ENCODE measurements at places on chromosomes 11 and 22.
A peak's percentile ranks its signal among the peaks of the same experiment; 100 is the strongest.

- no peak for DNase-seq
These were observed 129.0 kb upstream of the TEAD1 start for GRCh38 chr11:12544986-12545775.

- no peak for DNase-seq
These were observed 20.3 kb upstream of the MICAL2 start for GRCh38 chr11:12090061-12090591.

DNA sequence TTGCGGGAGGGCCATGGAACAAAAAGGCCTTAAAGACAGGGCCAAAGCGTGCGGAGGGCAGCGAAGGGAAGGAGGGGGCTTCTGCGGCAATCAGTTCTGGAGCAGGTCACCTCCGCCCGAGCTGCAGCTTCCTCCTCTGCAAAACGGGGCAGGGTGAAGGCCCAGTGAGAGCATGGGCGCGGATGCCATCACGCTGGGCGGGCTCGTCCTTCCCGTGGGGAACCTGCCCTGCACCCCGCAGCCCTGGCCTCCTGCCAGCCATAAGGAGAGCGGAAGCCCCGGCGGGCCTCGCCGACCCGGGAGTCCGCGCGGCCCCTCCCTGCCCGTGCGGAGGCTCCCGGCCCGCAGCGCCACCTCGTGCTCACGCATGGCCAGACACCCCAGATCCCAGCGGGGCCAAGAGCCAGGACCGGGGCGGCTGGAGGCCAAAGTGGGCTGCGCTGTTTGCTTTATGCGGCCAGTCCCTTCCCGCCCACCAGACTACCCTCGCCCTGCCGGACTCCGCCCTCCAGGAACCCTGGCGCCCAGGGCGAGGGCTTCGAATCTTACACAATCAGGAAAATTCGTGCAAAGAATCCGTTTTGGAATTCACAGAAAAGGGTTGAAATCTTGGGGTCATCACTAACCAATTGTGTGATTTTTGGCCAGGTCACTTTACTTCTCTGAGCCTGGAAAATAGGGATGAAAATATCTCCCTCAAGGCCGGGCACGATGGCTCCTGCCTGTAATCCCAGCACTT is 16.1 kb downstream of the TSKU start:
- peak; percentile 76 for DNase-seq

GRCh38 chr11:84089072-84090057 is 803.2 kb upstream of the CCDC90B start:
- DNase-seq, result no peak

- no peak for DNase-seq
These were observed 177.2 kb downstream of the INSC start for GRCh38 chr11:15291885-15292284.

DNA sequence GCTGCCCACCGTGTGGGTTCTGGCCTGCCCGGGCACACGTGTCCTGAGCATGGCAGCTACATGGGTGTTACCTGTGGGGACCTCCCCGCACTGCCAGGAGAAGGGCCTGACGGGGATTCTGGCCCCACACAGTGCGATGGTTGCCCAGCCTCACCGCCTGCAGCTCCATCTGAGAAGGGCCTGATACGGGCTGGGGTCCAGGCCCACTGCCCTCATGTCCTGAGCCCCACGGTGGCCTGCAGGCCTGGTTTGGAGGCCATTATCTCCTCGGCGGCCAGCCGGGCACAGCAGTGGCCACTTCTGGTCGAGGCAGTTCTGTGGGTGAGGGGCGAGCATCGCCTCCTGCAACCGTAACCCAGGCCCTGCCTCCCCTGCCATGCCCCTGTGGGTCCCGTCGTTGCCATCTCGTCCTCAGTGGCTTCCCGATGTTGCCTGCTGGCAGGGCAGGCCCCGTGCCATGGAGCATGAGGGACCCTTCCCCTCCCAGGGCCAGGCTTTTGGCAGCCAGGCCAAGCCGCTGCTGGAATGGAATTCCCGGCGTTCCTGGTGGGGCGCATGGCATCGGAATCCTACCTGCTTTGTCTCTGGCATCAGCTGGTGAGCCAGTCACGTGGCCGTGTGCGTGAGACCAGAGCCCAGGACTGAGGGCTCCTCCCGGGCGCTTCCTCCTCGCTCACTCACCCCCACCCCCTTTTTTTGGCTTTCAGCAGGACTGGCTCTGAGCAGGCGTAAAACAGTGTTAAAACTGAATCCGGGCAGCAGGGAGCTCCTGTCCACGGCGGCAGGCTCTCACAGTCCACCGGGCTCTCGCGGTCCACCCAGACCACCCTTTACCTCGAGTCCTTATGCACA is 71.9 kb upstream of the PPARA start:
- no peak for DNase-seq

- DNase-seq, result no peak
These were observed 160.2 kb downstream of the FAT3 start for GRCh38 chr11:92384802-92385201.

DNA sequence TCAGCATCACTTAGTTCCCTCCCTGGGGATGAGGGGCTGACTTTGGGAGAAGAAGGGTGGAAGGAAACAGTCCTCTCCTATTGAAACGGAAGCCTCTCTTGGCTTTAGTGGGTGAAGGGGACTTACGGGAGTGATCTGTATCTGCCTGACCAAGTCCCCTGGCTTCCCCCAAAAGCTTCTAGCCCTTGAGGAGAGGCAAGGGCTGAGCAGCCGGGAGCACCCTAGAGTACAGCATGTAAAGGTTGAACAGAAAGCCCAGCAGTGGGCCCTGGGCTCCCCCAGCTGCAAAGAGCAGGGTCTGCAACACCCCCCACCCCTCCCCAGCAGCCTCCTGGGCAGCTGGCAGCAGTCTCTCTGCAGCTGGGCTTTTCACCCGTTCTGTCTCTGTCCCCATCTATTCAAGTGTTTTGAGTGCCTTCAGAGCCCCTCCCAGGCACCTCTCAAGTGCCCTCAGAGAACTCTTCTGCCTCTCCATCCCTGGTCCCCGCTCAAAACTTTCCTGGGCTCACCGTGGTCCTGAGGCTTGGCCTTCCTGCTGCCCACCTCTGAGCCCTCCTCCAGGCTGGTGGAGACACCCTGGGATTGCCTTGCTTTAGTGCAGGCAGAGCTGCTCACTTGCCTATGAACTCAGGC is 2.7 kb downstream of the CAPN5 start:
- DNase-seq, result no peak

DNA sequence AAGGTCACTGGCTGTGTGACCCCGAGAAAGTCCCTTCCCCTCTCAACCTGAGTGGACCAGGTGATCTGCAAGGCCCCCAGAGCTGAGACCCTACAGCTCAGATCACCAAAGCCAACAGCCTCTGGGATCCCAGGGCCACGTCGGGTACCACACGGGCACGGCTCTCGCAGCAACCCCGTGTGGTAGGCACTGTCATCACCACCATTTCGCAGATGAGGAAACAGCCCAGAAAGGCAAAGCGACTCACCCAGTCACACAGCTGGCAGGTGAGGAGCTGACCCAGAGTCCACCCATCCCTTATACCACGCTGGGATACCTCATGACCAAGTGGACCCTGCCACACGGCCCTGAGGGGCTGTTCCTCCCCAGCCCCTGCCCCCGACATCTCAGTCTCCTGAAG is 2.8 kb downstream of the ATP5MGL start:
- no peak for DNase-seq

DNA sequence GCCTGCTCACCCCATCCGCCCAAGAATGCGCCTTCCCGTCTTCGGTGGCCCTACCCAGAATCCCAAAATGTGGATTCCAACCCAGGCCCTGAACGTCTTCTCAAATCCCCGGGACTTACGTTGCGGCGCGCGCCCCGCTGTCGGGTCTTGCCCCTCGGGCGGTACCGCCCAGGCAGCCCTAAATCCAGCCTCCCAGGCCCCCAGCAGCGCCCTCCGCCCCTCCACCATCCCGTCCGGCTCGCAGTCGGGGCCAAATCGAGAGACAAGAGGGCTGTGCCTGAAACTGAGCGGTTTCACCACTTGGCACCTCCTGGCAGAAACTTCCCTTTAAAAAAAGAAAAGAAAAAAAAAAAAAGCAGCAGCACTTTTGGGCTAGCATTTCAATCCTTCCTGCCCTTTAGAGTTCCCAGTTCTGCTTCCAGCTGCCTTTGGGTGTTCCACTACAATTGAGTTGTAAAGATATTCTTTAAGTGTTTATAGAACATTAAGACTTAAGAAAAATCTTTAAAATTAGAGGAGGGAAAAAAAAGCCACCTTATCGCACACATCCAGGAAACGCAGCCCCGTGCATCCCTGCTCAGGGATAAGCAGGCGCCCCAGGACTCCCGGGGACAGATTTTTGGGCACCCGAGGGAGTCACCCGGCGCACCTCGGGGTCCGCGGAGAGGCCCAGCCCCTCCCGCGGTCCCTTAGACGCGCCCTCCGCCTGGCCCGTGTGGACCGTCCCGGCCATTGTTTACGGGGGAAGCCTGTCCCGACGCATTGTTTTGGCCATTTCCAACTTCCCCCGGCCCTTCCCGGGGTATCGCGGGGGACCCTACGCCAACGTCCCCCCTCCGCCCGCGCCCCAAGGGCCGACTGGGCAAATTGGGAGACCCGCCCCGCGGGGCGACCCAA is 57.6 kb downstream of the KCNJ4 start:
- no peak for DNase-seq

DNA sequence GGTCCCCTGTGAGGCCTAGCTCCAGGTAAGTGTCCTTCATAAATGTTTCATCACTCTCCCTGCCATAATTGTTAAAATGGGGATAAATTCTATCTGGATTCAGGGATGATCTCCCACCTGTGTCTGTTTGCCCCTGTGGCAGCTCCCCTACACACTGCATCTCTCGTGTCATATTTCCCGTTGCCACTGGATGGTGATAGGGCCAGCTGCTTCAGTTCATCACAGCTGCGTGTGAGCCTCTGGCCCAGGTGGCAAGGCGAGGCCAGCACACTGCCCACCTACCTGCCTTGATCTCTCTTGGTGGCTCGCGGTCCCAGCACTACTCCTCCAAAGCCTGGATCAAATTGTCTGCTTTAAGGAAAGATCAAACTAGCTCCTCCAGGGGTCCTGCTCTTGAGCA is 187.4 kb downstream of the GRIK4 start:
- DNase-seq, result no peak
